ENCODE measurements at places on chromosomes 4 and X.

DNA sequence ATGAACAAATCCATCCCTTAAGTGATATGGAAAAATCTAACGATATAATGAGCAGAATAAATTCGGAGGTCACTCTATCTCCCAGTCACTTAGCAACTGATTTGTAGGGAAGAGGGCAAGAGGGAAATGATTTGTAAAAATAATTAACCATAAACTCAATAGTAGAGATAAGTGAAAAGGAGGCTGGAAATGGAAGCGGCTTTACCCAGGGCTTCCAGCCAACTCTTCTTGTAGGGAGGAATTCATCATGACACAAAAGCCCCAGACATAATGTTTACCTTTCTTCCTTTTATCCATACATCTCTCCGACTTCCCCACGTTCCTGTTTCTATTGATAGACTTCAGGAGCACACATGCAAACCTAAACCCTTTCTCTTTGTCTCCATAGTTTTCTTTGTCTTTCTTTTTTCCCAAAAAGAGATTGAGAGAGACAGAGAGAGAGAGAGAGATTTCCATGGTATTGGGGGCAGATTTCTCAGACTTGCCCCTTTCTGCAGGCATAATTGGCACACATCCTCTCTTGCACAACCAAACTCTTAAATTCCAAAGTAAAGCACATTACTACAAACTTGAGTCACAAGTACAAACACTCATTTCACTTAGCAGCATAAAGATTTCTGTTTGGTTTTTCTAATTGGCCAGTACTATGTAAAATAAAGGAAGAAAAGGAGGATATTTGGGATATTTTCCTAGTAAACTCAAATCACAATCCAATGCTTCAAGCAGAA, 140.9 kb downstream of the MAPK10 start:
- DNase-seq = peak; percentile 79

- no peak for DNase-seq
Observed at GRCh38 chr4:54958236-54958635, 167.2 kb downstream of the KDR start.

DNA sequence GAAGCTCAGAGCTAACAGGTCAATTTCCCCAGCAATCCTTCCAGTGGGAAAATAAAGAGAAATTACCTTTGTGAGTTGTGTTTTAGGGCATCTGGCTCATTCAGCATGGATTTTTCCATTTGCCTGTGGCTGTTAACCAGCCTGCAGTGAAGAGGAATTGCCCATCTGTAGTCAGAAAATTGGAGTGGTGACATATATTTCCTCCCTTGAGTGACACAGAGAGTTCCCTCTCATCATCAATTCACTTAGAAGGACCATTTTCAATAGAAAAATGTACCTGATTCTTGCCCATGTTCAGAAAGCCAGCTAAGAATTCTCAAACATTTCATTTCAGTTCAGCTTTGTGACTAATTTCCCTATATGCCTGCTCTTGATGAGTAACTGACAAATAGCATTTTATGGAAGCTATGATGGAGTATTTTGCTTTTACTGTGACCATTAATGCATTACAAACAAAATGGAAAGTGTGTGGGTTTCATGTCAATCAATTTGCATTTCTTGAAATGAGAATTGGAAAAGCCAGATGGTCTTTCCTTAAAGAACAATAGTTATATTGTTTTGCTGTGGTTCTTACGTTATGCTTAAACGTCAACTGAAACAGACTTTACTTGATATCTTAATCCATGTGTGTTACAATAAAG, 155.8 kb downstream of the NWD2 start:
- no peak for DNase-seq

GRCh38 chr4:107388736-107389274, 331.2 kb downstream of the PAPSS1 start:
- no peak for DNase-seq

- DNase-seq = no peak
Observed at GRCh38 chr4:26086621-26087441, 172.8 kb downstream of the SMIM20 start.

- DNase-seq = no peak
Observed at GRCh38 chr4:113003841-113004240, 45.6 kb upstream of the ANK2 start.

DNA sequence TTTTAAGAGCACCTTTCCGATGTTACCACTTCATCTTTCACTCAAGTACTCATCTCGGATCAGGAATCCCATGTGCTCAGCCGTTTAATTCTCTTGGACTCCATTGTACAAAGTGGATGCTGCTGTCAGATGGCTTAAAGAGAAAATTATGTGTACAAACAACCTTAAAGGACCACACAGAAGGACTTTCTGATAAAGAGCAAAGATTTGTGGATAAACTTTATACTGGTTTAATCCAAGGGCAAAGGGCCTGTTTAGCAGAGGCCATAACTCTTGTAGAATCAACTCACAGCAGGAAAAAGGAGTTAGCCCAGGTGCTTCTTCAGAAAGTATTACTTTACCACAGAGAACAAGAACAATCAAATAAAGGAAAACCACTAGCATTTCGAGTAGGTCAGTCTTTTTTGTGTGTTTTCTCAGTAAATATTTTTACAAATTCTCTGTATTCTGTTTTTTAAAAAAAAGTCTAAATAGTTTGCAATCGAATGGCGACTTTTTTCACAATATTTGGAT, 20.1 kb downstream of the MMAA start:
- no peak for DNase-seq

- no peak for DNase-seq
Observed at GRCh38 chrX:129875669-129876068, 30.3 kb upstream of the UTP14A start.

GRCh38 chrX:119607018-119607389, 780 bp upstream of the NKRF start:
- no peak for DNase-seq

DNA sequence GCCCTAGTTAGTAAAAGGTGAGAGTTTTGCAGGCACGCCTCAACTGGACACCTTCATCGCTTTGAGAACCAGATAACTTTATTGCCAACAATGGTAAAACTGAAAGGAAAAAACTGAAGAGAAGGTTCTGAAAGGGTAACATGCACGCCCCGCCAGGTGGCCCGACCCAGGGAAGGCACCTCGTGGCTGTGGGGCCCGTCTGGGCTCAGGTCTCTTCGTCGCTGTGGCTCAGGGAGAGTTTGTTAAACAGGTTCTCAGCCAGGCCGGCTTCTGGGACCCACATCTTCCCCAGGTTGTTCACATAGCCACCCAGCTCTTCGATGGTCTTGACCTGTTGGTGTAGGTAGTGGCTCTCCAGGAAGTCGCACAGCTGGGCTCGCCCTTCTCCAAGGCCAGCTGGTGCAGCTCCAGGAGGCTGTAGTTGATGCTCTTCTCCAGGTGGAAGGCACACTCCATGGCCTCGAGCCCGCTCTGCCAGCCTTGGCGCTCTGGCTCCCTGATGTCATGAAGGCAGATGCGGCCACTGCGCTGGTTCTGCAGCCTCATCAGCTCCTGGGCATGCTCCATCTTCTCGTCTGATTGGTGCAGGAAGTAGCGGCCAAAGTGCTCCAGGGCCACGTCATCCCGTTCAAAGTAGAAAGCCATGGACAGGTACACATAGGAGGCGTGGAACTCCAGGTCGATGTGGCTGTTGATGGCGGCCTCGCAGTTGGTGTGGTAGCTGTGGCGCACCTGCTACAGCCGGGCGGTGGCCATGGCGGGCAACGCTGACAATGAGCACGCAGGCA, 69.7 kb downstream of the FAM47C start:
- DNase-seq = no peak

- no peak for DNase-seq
Observed at GRCh38 chr4:185916683-185917082, 104.7 kb upstream of the SORBS2 start.

DNA sequence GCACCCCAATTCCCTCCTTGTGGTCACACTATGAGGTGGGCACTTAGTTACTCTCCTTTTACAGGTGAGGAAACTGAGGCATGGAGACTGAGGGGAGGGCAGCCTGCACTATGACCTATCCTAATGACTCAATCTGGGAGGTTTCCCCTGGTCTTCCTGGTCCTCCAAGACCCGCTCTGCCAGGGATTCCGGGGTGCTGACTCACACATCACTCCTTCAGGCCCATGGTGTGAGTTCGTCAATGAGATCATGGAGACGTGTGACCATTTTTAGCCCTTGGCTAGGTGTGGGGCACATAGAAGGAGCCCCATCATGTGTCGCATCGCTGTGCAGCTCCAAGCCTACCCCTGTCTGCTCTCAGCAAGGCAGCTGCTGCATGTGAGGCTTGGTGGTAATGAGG, 32.4 kb upstream of the BCOR start:
- peak; percentile 70 for DNase-seq

- DNase-seq = no peak
Observed at GRCh38 chr4:4666693-4667621, 125.1 kb upstream of the STX18 start.

DNA sequence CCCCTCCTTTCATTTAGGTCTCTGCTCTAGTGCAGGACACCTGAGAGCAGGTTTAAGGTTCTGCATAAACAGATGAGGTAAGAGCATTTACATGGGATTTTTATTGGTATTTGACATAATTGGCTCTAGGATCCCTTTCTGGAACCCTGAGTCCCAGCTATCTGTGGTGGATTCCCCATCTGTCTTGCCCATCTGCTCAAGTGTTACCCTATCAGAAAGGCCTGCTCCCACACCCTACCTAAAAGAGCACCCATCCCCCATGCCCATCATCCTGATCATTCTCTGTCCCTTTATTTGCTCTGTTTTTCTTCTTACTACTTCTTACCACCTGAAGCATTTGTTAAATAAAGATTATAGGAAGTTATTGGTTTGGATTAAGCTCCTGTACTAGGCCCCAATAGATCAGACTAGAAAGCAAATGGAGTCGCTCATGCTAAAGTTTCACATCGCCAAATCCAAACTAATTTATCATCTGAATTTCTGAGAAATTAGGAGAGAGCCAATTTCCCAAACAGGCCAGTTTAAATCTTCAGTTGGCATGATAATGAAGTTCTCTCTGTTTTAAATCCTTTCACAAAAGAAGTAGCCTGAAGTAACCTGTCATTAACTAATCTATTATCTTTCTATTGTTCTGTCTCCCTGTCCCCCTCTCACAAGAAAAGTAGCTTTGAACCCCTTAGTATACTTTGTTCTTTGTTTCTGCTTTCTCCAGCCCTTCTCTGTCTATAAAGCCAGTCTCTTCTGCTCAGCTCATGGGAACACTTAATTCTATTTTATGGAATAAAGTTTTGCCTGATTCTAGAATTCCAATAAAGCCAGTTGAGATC, 178.6 kb downstream of the ZNF674 start:
- no peak for DNase-seq

GRCh38 chrX:150990910-150991309, 7.8 kb downstream of the HMGB3 start:
- no peak for DNase-seq

- no peak for DNase-seq
Observed at GRCh38 chrX:130893356-130894085, 9.5 kb downstream of the ENOX2 start.

GRCh38 chr4:182809417-182810102, 107.6 kb downstream of the DCTD start:
- DNase-seq = no peak

DNA sequence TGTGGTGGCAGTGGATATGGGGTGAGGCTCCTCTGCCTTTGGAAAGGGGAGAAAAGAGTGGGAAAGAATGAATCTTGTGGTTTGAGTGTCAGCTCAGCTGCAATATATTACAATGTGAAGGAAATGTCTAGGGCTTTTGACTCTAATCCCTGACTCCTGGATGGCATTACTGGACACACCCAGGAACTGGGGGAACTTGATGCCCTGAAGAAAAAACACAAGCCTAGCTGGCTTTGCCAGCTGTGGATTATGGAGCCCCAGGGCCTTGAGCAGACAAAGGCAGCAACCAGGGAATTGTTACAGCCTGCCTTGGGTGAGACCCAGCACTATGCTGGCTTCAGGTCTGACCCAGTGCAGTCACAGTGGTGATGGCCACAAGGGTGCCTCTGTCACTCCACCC, 57.1 kb upstream of the CYSLTR1 start:
- no peak for DNase-seq

DNA sequence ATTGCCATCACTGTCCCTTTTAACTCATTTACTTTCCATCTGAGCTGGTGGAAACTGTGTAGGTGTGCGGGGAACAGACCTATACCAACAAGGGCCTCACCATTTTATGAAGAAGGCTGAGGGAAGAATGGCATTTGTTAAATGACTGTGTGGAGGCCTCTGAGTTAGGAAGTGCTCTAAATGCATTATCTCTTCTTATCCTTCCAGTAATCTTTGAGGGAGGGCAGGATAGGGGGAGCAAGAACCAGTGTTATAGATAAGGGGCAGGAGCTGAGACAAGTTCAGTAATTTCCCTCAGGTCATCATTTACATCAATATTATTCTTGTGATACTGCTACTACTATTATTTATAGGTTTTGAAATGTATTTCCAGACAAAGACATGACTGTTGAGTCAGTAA, 122.4 kb upstream of the PDLIM3 start:
- no peak for DNase-seq

DNA sequence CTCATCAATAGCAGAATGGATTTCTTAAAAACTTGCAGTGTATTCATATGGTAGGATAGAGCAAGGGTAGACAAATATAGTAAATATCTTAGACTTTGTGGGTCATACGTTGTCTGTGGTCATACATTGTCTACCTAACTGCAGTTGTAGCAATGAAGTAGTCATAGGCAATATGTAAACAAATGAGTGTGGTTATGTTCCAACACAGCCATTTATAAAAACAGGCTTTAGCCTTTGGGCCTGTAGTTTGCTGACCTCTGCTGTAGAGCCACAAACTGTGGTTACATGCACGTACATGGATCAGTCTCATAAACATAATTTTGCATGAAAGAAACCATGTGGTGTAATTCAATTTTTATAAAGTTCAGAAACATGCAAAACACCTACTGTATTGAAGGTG, 98.9 kb downstream of the LARP1B start:
- peak; percentile 35 for DNase-seq

- no peak for DNase-seq
Observed at GRCh38 chrX:9144701-9145241, 110.8 kb upstream of the FAM9B start.

DNA sequence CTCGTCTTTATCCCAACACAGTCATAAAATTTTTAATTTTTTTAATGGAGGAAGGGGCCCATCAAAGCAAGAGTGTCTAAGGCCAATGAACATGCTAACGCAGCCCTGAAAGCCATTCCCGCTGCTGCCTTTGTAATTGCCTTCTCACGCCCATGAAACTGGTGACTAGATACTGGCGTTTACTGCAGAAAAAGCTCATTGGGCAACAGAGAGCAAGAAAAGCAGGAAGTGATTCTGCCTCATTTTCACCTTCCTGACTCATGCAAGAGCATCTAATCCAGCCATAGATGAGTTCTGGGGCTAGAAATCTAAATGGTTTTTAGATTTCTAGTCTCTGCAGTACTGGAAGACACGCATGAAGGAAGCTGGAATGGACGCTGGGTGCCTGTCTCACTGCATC, 72.5 kb downstream of the ANXA3 start:
- no peak for DNase-seq

DNA sequence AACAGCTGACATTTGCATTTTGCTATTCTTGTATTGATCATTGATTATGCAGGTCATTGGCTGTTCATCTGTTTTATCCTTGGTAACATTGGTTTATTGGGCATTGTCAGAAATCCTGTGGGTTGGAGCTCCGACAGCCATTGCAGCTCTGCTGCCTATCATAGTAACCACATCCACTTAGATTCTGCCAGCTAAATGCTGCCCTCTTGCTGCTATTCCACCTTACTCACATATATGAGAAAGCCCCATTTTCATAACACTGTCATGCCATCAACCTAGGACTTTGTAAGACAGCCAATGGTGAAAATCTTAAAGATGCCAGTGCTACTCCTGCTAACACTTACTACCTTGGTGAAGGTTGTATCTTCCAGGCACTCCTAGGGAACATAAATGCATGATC, 187.3 kb upstream of the CXCL13 start:
- DNase-seq = no peak

All from A549 (cell line).